ENCODE measurements at places on chromosomes 1 and 21.

DNA sequence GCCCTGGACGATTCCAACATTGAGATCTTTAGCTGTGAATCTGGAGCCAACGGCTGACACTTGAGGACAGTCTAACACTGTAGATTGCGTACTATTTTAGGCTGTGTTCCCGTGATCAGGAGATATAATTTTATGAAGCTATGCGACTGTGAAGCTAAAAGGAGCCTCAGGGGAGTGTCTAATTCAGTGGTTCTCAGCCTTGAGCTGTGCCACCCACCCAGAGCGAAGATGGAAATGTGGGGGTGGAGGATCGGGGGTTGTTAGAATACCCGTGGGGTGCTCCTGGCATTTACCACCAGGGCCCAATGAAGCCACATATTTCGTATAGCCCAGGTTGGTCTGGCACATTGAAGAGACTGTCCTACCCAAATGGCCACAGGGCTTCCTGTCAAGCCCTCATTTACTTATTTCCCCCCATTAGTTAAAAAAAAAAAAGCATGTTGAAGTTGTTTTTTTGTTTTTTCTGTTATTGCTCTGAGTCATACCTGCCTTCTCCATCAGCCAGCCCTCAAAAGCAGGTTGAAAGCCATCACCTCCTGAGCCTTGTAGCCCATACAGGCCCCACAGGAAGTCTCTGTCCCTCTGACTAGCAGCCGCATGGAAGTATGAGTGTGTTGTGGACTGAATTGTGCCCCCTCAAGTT lies 141.7 kb downstream of the GALNT2 start:
- no peak for DNase-seq

- DNase-seq: no peak
Measured at GRCh38 chr1:9865724-9866123, 42.0 kb upstream of the CLSTN1 start.

GRCh38 chr1:21863981-21864380 lies 51.9 kb downstream of the LDLRAD2 start:
- DNase-seq: no peak

GRCh38 chr21:25396135-25396711 lies 211.1 kb downstream of the MRPL39 start:
- no peak for DNase-seq

DNA sequence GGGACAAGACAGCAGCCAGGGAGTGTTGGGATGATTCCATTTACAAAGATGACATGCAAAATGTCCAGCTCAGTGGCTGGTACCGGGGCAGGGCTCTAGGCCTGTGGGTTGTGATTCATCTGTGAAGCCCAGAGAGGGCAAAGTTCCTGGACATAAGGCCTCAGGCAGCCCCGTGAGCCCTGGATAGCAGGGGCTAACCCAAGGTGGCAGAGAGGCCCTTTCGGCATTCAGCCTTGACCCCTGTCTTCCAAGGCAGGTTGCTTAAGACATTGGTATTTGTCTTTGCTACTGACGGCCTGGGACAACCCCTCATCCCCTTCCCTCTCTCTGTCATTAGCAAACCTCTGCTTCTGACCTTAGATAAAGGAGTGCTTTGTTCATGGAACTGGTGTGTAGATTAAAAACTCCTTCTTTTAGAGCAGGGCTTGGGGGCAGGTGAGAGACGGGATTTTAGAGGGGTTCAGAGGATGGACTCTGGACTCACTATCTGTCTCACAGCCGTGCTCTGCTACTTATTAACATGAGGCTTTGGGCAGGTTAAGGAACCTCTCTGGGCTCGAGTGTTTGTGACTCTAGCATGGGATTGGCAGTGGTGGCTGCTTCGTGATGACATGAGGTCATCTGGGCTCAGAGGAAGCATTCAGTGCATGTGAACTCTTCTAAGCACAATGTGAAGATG lies 36.3 kb downstream of the TMEM51 start:
- no peak for DNase-seq

DNA sequence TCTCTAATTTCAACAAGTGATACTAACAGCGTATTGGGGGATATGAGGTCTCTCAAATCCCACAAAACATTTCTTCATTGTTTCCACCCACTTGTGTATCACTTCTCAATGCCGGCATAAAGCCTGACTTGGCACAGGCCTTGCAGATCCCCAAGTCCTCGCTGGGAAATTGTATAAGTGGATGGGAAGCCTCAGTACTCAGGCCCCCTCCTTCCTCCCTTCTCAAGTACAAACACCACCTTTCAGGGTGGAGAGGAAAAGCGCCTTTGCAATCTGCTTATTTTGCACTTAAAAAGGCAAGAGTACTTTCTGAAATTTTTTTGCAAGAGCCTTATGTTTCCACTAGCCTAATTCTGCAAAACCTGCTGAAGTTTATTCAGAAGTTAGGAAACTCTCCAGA lies 25.8 kb upstream of the KLHDC8A start:
- DNase-seq: no peak

DNA sequence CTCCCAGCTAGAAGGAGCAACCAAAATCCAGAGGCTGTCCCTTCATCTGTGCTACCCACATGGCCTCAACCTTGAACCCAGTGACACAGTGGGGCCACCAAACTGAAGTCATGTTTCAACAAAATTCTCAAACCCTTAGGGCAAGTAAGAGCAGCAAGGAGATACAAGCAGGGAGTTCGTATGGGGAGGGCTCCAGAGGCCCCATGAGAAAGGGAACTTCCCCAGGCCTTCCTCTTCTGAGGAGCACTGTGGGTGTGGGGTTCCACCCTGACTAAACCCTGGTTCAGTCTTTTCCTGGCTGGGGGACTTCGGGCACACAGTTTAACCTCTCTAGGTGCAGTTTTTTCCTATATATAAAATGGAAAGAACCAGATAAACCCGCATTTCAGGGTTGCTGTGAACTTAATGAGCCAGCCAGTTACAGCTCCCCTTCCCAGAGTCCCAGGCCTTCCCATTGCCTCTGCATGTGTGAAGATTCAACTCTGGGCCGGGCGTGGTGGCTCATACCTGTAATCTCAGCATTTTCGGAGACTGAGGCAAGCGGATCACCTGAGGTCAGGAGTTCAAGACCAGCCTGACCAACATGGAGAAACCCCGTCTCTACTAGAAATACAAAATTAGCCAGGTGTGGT lies 8.0 kb upstream of the THEMIS2 start:
- DNase-seq: no peak

GRCh38 chr21:44344541-44345183 lies 5.5 kb upstream of the CFAP410 start:
- no peak for DNase-seq

DNA sequence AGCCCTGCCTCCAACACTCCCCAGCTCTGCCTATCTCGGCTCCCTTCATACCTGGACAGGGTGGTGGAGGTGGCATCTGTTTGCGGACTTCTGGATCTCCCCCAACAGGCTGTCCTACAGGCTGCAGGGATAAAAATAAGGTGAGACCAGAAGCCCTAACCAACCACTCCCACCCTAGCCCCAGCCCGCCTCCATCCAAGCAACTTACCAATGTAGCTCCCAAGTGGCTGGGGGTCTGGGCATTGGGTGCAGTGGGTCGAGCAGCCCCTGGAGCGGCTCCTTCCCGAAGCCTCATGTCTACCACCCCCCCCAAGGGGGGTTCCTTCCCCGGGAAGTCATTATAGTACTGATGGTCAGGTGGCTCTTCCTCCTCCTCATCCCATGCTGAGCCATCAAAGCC lies 4.4 kb downstream of the SHC1 start:
- no peak for DNase-seq

- DNase-seq: peak; percentile 76
Measured at GRCh38 chr1:12078938-12079861, 16.1 kb downstream of the TNFRSF8 start.

GRCh38 chr1:19049128-19049768 lies 92.8 kb upstream of the IFFO2 start:
- no peak for DNase-seq

- peak; percentile 44 for DNase-seq
Measured at GRCh38 chr1:96989302-96989701, 267.7 kb downstream of the PTBP2 start.

DNA sequence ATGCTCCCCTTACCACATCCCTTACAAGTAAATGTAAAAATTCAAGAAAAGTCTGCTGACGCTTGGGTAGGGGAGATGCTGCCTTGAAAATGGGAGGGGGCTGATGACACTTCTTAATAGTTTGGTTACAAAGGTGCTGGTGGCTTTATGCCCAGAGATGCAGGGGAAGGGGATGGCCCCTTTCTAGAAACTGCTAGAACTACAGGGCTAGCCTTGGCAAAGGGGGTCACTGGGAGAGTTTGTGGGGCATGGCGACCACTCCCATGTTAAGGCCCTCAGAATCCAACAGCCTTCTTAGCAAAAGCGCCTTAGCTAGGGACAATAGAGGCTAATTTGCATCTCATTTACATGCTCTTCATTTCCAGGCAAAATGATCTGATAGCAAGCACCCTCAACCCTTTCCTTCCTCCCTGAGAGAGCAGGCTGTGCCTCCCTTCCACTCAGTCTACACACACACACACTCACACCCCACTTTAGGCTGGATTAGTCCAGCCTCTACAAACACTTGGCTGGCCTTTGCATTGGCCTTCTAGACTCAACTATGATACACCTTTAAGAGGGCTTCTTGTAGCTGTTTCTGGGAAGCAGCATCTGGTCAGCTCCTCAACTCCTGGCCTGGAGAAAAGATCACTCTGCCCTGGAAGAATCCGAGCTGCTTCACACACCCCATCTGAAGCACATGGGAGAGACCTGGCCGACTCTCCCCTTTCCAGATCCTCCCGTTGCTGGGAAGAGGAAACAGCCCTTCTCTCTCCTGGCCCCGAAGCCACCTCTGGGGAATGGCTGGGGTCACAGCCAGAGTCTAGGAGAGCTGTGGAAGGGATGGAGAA lies 1.7 kb downstream of the SEMA6C start:
- DNase-seq: peak; percentile 42

GRCh38 chr1:201659572-201659971 lies 120.6 kb downstream of the NAV1 start:
- DNase-seq: peak; percentile 35

GRCh38 chr21:34944015-34944755 lies 104.9 kb downstream of the RUNX1 start:
- no peak for DNase-seq

DNA sequence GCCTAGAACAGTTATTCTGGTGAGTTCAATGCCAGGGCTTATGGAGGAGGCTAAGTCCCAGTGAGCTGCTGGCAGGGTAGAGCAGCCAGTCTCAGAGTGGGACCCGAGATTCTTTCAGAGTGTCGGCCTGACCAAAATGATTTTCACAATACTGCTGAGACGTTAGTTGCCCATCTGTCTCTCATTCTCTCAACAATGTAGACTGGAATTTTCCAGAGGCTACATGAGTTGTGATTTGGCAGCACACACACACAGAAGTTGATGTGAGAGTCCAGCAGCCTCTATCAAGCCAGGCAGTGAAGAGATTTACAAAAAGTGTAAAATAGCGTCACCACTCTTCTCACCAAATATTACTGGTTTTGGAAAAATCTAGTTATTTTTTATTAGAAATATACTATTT lies 21.7 kb downstream of the CACNA1S start:
- no peak for DNase-seq

DNA sequence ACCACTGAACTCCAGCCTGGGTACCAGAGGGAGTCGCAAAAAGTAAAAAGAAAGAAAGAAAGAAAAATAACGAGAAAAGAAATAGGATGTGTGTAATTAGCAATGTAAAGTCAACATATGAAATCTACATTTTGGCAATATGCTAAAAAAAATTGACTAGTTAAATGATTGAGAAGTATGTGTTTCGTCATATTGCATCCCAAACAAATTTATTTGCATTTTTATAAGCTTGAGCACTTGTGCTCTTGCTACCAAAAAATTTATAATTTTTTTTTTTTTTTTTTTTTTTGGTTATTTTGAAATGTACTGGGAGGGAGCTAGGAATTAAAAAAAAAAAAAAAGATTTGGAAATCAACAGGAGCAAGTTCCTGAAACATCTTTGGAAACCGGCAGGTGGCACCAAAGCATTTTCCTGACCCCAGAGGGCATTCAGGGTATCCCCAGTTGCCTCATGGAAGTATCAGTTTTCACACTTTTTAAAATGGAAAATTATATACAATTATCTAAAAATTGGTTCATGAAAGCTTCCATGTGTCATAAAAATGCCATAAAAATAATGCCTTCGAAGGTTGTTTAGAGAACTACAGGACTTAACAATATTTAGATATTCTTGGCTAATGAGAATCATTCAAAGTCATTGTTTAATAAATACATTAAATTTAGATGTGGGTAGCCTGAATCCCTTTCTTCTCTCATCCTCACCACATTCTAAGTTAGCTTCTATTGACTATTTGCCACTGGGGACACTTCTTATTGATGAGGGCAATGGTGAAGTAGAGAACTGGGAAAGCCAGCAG lies 4.8 kb upstream of the HEATR1 start:
- peak; percentile 79 for DNase-seq

- DNase-seq: no peak
Measured at GRCh38 chr1:23420778-23421177, 3.8 kb downstream of the TCEA3 start.

DNA sequence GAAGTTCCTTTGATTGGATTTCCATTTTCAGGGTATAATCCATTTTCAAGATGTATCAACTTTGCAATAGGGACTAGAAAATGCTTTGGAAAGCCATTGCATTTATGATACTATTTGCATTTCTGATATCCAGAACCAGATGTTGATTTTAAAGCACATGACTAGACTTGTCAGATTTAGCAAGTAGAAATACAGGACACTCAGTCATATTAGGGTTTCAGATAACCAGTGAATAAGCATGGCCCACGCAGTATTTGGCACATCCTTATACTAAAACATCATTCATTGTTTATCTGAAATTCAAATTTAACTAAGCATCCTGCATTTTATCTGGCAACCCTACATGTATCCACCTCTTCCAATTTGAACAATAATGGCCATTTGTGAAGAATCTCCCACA lies 113.3 kb upstream of the DPT start:
- DNase-seq: no peak

DNA sequence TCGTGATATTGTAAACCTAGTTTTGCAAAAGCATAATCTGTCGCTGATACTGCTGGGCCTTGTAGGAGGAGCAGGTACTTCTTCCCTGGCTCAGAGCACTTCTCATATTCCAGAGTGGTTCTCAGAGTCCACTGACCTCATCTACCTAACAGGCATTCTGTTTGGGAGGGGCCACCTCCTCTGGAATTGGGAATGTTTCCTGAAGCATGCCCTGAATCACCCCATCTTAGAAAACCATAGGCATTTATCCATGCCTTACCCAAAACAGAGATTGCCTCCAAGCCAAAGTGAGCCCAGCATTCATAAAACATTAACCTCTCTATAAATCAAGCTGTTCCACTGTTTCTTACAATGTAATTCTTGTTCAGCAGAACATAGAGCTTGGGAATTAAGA lies 35.1 kb downstream of the SLC44A3 start:
- no peak for DNase-seq

DNA sequence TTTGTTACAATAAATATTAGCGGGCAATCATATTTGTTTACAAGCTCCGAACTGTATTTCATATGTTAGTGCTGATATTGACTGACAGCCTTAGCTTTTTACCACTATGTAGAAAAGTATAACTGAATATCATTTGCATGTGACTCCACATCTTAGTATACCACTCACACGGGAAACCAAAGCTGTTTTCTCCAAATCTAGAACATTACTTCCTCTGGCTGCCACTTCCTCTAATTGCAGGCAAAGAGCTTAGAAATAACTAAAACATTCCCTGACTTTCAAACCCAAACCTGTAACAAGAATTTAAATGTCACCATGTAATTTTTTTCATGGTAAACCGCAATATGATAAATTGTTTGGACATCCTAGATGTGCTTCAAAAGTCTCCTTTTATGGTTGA lies 174.7 kb downstream of the LBR start:
- no peak for DNase-seq

Measured in NCI-H82 (cell line).